ENCODE measurements at places on chromosomes 1 and 21.

DNA sequence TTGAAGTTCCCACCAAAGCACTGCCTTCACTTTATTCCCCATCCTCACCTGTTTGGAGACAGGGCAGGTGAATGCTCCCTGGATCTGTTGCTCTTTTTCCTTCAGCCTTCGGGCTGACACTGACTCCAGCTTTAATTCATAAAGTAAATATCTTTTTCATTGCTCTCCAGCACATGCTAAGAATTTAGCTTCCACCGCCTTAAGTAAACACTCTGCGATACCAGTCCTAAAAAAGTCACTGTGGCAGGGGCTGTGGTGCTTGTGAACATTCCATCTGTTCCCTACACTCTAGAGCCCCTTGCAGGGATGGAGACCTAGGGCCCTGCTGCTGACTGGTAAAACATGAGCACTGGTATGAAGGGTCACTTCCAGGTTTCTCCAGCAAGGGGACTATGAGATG, 896 bp upstream of the PLA2G2A start:
- no peak for ATAC-seq

GRCh38 chr1:101203820-101204540, 32.8 kb upstream of the S1PR1 start:
- ATAC-seq: peak; percentile 75

- ATAC-seq: no peak
Observed at GRCh38 chr1:43992232-43992995, 1.0 kb downstream of the CCDC24 start.

- no peak for ATAC-seq
Observed at GRCh38 chr1:185291652-185292051, 25.4 kb downstream of the IVNS1ABP start.

DNA sequence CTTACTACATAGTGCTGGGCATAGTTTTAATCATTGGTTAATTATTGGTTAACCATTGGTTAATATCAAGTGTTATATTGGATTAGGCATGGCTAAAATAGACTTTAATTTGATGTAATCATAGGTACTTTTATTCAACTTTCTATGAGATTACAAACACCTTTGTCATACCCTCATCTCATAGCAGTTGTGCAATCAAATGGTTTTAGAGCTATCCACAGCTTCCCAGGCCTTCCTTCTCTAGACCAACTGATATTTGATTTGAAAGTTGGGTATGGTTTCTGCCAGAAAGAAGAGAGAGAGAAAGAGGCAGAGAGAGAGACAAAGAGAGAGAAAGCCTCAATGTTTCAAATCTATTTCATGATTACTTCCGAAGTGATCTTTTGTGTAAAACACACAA, 9.6 kb upstream of the RGS1 start:
- ATAC-seq: no peak

DNA sequence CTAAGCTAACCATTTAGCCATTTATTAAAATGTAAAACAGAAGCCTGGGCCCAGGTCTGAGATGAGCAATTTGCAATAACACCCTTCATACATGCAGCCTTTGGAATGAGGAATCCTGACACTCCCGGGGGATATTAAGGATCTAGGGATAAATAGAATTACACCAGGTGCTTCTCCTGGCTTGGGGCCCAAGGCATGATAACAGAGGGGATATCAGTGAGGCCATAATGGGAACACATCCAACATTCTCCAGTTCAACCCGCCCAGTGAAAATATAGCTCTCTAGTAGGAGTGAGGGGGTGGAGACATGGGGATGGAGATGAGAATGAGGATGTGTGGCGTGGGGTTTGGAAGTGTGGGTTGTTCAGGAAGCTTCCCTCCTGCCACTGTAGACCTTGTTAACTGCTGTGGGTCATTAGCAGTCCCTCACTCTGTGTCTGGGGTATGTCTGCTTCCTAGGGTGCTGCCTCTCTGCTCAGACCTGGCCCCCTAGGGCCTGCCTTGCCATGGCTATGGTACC, 57.9 kb upstream of the KANK4 start:
- ATAC-seq: no peak

GRCh38 chr1:151157067-151157531, 650 bp downstream of the TNFAIP8L2 start:
- no peak for ATAC-seq

- no peak for ATAC-seq
Observed at GRCh38 chr1:15075817-15076216, 77.7 kb upstream of the TMEM51 start.

- peak; percentile 82 for ATAC-seq
Observed at GRCh38 chr1:187051618-187052232, 223.0 kb downstream of the PLA2G4A start.

DNA sequence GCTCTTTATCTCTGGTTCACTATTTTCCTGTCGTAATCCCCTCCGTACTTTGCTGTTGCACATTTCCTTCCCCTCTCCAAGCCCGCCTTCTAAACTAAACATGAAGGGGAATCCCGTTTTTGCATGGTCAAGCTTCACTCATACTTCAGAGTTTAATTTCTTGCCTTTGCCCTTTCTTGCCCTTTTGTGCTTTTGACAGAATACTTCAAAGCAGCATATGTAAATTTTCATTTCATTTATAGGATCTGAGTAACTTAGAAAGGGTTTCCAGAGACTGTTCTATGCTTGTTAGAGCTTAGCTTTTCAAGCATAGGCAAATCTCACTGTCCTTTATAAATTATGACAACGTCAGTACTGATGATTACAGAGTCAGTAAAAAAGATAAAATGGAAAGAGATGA, 27.7 kb downstream of the SPATA45 start:
- no peak for ATAC-seq

DNA sequence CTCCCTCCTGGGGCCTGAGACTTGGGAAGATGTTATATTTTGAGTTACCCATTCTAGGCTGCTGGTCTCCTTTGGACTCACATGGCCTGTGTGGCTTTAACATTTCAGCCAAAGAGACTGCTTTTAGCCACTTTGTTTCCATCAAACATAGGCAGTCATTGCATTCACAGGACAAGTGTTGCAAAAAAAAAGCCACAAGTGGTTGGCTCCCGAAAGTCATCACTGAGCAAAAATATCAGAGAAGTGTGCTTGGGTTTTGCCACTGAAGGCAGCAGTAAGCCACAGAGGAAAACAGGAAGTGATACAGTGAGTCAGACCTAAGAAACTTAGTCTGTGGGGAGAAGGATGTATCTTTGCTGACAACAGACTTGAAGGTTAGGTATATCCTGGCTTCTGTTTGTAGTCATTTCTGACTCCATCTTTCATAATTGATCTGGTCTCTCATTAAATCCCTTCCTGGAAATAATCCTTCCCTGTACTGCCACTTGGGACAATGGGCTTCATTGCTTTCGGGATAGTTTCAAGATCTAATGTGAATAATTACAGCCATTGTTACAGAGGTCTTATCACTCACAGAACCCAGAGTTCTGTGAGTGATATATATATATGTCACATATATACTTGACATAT, 80.9 kb downstream of the COLGALT2 start:
- ATAC-seq: peak; percentile 99

DNA sequence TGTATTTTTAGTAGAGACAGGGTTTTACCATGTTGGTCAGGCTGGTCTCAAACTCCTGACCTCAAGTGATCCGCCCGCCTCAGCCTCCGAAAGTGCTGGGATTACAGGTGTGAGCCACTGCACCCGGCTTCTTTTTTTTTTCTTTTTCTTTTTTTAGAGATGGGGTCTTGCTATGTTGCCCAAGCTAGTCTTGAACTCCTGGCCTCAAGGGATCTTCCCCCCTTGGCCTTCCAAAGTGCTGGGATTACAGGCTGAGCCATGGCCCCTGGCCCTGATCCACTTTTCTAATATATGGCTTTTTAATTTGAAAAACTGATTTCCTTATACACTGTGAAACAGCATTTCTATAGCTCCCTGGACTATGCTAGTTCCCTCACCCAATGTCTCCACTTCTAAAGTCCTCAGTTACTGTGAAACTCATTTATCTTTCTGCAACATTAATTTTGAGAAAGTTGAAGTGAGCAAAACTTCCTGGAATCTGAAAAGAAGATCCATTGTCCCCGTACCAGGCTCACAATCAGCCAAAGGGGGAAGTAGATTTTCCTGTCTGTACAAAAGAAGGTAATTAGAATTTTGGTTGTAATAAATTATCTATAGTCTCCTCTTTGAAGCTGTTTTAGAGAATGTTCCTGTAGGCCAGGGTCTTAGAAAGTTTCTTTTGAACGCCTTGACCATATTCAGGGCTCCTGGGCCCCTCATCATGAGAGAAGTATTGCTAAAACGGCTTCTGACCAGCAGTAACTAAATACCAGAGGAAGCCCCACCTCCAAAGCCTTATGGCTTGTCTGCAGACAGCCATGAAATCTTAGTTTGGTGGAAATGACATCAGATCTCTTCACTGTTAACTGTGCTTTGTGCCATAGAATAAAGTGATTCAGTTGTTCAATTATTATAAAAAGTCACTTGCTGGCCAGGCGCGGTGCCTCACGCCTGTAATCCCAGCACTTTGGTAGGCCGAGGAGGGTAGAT, 34.9 kb downstream of the DEGS1 start:
- no peak for ATAC-seq

GRCh38 chr1:14788080-14788479, 189.6 kb downstream of the KAZN start:
- ATAC-seq: no peak

- no peak for ATAC-seq
Observed at GRCh38 chr21:37237764-37238163, 29.4 kb downstream of the VPS26C start.

GRCh38 chr1:81833722-81834121, 33.0 kb downstream of the ADGRL2 start:
- ATAC-seq: no peak

DNA sequence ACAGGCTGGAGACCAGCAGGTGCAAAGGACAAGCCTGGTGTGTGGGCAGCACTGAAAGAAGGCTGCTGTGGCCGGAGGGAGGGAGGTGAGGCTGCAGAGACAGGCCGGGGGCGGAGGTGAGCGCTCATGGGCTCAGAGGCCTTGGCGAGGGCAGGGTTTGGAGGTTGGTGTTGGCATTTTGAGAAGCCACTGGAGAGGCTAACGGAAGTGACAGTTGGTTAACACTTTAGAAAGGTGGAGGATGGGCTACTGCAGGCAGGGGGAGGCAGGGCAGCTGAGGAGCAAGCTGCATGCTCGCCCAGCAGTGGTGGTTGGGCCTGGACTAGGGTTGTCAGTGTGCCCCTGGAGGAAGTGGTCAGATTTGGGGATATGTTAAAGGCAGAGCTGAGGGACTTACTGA, 37.5 kb downstream of the QSOX1 start:
- no peak for ATAC-seq

DNA sequence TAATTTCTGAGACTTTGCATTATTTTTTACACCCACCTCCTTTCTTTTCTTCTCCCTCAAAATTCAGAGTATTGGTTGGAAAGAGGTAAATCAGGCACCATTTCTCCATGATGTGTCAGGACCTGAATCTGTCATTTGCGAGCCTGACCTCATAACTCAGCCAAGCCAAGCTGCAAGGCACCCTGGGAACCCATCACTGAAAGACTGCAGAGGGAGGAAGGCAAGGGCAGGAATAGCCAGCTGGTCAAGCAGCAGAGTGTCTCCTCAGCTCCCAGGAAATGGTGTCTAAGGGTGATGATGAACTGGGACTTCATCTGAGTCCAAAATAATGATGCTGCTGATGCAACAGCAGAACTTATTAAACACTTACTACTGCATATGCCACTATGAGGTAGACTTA, 556.6 kb downstream of the OMA1 start:
- no peak for ATAC-seq

- ATAC-seq: peak; percentile 79
Observed at GRCh38 chr1:32539584-32540571, 651 bp downstream of the ZBTB8A start.

GRCh38 chr1:222275729-222276465, 272.0 kb downstream of the HHIPL2 start:
- ATAC-seq: no peak

DNA sequence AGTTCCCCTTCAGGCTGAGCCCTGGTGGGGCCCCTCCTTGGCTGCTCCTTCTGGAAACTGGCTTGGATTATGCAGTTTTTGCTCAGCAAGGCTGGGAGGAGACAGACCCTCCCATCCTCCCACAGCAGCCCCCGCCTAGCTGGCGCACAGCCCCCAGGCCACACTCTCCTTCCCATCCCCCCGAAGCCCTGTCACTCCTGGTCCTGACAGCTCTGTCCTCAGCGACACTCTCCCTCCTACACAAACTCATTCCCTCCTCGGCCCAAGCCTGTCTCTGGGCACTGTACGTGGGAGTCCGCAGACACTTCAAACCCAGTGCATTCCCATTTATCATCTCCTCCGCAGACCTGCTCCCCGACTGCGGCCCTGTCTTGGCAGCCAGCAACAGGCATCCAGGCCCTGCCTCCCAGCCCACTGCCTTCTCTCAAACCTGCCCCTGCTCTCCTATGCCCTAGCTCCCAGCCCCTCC, 25.0 kb upstream of the EPHB2 start:
- ATAC-seq: no peak

DNA sequence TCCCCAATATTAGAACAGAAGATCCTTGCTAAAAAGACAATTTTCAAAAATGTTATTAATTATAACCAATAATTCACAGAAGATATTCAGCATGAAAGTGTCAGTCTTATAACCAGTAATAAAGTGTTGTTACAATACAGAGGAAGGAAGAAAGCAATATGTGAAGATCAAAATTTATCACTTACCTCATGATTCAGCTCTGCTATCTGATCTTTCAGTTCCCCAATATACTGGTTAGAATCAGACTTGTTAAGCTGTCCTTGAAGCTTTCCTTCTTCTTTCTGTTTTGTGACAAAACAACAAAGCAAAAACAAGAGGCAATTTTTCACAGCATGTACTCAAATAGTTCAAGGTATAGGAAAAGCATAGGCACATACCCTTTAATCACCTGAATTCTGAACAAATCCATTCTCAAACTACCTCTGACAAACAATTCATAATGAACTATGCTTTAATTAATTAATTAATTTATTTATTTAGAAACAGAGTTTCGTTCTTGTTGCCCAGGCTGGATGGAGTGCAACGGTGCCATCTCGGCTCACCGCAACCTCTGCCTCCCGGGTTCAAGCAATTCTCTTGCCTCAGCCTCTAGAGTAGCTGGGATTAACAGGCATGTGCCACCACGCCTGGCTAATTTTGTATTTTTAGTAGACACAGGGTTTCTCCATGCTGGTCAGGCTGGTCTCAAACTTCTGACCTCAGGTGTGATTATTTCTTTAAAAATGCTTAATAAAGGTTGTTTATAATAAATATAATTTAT, 76.9 kb upstream of the GFI1 start:
- no peak for ATAC-seq

DNA sequence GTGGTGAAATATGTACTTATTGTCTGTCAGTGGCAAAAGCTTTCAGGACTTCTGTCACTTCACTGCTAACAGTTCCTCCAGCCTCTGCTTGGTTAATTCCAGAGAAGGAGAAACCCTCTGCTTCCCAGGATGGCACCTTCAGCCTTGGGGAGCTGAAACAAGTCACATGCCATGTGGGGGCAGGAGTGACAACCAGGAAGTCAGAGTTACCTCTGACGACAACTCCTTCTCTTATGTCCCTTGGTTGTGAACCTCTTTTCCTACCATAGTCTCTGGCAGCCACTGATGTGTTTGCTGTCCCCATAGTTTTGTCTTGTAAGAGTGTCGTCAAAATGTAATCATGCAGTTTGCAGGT, 53.6 kb downstream of the FCRL5 start:
- no peak for ATAC-seq

DNA sequence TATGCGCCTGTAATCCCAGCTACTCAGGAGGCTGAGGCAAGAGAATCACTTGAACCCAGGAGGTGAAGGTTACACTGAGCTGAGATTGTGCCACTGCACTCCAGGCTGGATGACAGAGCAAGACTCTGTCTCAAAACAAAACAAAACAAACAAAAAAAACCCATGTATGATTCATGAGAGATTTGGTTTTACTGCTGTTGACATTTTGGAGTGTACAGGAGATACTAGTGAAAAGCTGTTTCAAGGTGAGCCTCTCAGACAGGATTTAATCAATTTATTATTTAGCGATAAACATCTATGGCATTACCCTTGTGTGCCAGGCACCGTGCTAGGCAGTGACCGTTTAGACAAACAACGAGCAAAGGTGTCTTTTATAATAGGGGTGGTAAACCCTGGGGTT, 16.5 kb downstream of the LHX4 start:
- no peak for ATAC-seq
